ENCODE measurements at places on chromosomes 6 and 20.

- DNase-seq: peak; percentile 22
Measured at GRCh38 chr6:105786890-105787655, 299.1 kb upstream of the PRDM1 start.

- DNase-seq: peak; percentile 41
Measured at GRCh38 chr20:38859070-38859690, 53.7 kb downstream of the PPP1R16B start.

GRCh38 chr6:105243487-105243886, 63.7 kb upstream of the POPDC3 start:
- DNase-seq: no peak

- DNase-seq: no peak
Measured at GRCh38 chr6:133704371-133704770, 184.5 kb upstream of the TCF21 start.

GRCh38 chr6:81909981-81910900, 157.8 kb upstream of the TENT5A start:
- no peak for DNase-seq

DNA sequence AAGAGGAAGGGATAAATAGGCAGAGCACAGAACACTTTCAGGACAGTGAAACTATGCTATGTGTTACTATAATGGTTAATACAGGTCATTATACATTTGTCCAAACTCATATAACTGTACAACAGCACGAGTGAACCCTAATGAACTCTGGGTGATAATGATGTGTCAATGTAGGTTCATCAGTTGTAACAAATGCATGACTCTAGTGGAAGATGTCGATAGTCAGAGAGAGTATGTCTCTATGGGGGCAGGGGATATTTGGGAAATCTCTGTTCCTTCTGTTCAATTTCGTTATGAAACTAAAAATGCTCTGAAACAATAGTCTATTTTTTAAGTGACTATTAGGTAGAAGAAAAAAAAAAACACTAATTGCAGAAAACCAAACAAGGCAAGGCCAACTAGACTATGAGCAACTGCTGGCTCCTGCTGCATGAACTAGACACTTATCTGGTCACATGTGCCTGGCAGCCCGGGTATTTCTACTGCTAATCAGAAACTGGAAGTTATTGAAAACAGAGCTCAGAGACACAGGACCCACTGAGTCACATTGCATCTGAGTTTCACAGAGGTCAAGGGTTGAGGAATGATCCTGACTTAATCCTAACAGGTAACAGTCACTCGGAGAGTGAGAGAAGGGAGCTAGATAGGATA, 97.9 kb downstream of the ISM1 start:
- no peak for DNase-seq

DNA sequence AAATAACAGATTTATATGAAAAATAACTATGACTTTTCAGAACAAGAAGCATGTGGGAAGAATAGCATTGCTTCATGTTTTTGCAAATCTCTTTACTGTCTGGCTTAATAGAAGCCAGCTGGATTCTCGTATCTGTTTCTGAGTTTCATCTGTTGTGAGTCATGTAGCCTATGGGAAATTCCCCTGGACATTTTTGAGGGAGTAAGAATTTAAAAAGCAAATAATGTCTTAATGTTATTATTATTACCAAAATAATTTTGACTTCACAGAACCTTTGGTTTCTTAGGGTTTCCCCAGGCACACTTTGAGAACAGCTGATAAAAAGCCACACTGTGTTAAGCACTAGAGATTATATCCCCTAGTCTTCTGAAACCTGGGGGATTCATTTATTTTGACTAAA, 75.8 kb downstream of the SYCP2L start:
- no peak for DNase-seq

DNA sequence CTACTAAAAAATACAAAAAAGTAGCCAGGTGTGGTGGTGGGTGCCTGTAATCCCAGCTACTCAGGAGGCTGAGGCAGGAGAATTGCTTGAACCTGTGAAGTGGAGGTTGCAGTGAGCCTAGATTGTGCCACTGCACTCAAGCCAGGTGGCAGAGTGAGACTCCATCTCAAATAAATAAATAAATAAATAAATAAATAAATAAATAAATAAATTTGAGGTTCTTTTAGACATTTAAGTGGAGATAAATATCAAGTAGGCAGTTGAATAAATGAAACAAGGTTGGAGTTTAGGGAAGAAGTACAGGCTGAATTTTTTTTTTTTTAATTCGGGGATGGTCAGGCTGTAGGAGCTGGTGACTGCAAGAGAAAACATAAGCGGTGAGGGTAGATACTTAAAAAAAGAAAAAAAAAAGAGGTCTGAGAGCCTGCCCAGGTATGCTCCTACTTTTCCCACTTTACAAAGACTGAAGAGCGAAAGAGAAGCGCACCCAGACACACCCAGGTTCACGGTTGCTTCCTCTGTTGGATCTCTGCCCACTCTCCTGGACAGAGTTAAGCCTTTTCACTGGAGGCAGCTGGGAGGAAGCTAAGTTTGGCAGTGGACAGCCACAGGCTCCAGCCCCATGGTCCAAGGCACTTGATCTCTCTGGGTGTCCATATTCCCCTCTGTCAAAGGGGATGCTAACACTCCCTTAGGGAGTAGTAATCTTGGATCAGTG, 100.9 kb upstream of the PRDM1 start:
- no peak for DNase-seq

DNA sequence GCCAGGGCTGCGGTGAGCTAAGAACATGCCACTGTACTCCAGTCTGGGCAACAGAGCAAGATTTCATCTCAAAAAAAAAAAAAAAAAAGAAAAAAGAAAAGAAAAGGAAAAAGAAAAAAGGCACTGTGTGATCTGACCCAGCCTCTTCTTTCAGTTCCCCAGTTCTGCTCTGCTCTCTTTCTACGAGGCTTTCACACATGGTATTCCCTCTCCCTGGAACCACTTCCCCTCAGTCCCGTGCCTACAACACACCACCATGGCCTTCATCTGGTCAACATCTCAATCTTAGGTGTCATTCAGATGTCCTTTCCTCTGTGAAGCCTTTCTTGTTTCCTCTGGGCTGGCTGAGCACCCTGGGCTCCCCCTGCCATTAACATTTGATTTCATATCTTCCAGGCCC, 2.3 kb upstream of the DSN1 start:
- no peak for DNase-seq

DNA sequence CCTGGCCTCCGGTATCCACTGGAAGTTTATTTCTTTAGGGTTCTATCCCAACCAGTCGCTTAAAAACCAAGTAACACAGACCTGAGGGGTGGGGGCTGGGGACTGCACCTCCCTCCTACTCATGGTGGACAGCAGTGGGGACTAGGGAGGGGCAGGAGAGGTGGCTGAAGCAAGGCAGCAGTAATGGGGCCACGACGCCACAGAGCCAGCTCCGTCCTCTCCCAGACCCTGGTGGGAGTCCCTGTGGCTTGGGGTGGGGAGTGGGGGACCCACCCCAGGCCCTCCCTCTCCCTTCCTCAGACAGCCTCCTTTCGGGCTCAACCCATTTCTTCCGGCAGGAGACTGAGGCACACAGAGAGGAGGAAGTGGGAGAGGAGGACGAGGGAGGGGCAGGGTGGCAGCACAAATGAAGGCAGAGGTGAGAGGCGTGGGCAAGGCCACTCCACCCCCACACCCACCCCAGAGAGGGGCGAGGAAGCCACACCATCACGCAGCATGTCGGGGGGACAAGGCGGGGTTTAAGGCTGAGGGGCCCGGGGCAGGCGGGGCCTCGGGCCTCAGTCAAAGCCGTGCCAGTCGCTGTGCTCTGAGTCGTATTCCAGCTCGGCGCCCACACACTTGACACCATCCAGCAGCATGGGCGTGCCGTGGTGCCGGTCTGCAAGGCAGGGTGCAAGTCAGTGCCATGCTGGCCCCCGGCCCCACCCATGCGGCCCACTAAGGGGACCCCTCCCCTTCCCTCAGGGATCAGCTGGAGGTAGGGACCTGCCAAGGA, 13.9 kb downstream of the ADISSP start:
- DNase-seq: no peak

- no peak for DNase-seq
Measured at GRCh38 chr6:145137425-145137824, 597.9 kb downstream of the EPM2A start.

- DNase-seq: peak; percentile 85
Measured at GRCh38 chr6:30646450-30647241, at the start of gene C6orf136. C6orf136 (plus strand) TSS chr6:30647133; CDS start chr6:30647232, 99 bp downstream.

- no peak for DNase-seq
Measured at GRCh38 chr20:11845340-11845739, 72.4 kb upstream of the BTBD3 start.

DNA sequence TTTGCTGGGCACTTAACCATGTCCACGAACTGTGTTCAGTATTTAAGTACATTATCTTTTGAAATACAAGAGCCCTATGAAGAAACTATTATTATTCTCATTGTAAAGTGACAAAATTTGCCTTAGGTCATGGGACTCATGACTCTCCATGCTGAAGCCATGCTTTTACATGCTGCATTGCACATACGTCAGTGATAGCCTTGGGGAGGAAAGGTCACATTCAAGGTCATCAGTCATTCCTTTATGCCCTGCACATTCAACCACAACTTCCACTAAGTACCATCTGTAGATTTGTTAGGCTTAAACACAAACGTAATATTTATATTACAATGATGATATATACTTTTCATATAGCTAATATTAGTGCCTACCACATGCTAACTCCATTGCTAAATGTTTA, 292.7 kb downstream of the TBC1D7 start:
- DNase-seq: no peak

GRCh38 chr6:117547688-117548621, 54.4 kb downstream of the GOPC start:
- DNase-seq: peak; percentile 8

GRCh38 chr6:51972659-51973058, 114.8 kb downstream of the PKHD1 start:
- no peak for DNase-seq

DNA sequence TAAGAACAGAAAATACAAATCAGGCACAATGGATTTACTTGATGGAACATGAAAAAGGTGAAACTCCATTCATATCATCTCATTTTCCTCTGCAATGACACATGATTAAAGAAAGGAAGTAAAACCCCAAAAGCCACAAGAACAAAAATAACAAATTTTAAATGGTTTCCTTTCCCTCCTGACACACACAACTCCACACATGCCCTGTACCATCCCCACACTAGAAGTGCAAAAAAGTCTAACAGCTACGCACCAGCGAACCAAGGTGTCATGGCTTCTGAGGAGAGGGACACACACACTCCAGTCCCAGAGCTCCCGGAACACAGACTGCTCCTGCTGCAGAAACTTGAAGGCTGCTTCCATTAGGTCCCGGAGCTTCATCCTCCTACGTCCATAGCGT, 25.3 kb downstream of the MDN1 start:
- DNase-seq: no peak

DNA sequence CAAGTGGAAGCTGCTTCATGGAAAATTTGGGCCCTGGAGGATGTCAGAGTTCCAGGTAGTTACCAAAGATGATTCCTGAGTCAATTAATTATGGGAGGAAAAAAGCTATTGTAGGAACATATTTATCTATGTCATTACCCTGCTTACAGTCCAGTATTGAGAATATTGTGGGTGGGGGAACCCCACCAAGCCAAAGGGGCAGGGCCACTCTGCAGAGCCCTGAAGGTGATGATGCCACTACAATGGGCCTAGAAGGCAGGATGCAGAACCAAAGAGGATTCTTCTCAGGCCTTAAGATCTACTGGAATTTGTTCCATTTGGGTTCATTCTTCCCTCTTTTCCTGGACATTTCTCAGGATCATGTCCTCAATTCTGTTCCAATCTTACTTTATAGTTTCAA, 375.2 kb upstream of the MARCKS start:
- DNase-seq: peak; percentile 6

- no peak for DNase-seq
Measured at GRCh38 chr6:128161263-128161662, 260.4 kb upstream of the THEMIS start.

- DNase-seq: no peak
Measured at GRCh38 chr20:10790013-10790412, 116.2 kb upstream of the JAG1 start.

DNA sequence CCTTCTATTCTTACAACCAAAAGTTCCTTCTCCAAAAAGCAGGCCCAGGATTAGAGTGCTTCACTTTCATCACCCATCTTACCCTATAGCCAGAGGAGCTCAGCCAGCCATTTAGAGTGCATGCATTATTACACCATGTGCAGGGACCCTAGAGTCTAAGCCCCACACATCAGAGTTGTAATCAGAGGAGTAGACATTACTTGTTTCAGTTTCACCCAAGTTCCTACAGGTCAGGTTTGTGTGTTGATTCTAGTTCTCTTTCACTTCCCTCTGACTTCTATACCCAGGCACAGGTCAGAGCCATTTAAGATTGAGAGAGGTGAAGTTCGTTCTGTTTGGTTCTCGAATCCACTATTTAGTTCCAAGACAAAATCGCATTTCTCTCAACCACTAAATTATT, 16.3 kb upstream of the ARFGEF3 start:
- no peak for DNase-seq

DNA sequence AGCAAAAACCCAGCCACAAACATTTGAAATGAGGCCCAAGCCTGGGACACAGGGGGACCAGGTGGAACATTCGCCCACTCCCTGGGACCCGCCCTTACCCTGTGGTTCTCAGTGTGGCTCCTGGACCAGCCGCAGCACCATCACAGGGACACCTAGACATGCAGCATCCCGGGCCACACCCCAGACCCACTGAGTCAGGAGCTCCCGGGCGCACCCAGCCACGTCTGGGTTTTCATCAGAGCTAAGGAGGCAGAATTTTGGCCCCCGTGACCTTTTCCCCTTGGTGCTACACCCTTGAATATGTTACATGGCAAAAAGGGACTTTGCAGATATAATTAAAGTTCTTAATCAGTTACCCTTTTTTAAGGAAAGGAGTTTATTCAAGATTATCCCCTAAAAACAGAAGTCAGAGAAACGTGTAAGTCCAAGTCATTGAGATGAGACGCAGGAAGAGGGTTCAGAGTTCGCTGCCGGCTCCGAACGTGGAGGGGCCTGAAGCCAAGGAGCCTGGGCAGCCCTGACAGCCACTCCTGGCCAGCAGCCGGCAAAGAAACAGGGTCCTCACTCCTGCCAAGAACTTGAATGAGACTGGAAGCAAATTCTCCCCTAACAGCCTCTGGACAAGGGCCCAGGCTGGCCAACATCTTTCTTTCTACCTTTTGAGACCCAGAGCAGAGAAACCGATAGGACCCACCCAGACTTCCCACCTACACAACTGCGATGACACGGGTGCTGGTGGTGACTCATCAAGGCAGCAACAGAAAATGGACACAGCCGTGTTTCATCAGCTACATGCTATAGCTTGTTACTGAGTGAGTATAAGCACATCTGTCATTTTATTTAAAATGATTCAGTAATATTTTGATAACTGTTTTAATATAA, 25.3 kb downstream of the BFSP1 start:
- DNase-seq: no peak

- DNase-seq: no peak
Measured at GRCh38 chr6:23413327-23414050, 712.5 kb upstream of the NRSN1 start.

- peak; percentile 20 for DNase-seq
Measured at GRCh38 chr6:148144917-148145521, 197.6 kb upstream of the SASH1 start.

DNA sequence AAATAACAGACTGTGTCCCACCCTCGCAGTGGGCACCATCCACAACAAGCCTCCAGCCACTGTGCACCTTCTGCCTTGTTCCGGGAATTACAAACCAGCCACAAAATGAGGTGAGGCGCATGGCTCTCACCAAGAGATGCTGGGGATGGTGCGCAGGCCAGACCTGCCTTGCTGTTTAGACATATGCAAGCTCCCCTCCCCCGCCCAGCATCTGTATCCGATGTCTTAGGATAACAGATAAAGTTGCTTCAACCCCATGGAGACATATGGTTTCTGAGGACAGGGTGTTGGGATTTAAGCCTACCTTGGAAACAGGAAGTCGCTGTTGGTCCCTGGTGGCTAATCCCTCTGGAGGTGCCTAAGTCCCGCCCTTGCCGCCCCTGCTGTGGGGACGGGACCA, 50.4 kb upstream of the MPC1 start:
- DNase-seq: no peak

All from stimulated activated naive B cell treated with anti-CD40 and anti-IgM and Interleukin-4, amounts not matched to agents 10 μg/mL and 1 μg/mL and 100 μg/mL, for 72 hours (primary cell).